ENCODE measurements at places on chromosomes 16 and 17.

DNA sequence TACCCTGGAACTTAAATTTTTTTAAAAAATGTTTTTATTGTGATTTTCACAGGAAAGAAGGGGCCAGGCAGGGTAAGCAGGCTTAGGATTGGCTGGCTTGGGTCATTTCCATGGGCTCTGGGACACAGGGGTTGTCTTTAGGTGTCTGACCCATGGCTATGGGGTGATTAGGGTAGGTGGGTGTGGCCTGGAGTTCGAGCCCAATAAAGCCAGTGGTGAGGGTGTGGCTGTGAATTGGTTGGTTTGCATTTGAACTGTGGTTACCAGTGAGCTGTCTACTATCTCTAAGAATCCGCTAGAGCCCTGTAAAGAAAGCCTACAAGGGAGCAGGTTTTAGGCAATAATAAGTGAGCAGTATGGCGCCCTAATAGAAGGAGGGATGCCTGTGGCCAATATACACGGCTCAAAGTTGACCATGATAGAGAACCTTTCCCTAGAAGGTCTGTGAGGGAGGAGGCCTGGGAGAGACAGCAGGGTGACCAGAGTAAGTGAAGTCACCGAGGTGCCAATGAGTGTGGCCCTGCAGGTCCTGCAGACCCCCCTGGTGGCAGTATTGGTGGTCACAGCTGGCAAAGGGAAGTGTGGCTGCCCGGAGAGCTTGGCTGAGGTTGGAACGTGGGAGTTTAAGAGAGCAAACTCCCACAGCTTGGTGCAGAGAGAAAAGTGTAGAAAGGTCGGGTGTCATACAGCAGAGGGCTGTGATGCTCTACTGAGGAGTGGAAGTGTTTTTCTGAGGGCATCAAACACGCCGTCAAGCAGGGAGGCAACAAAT is 454.0 kb downstream of the WWOX start:
- H3K4me3 ChIP-seq, result no peak overlapping the region
- H3K27me3 ChIP-seq, result no peaks in the 10 kb centered on the region
- H3K27ac ChIP-seq, result no peak overlapping the region
- no peak for DNase-seq
- peaks cover 4% of the 10 kb centered on the region for H3K4me1 ChIP-seq
- no peaks in the 10 kb centered on the region for H3K36me3 ChIP-seq

DNA sequence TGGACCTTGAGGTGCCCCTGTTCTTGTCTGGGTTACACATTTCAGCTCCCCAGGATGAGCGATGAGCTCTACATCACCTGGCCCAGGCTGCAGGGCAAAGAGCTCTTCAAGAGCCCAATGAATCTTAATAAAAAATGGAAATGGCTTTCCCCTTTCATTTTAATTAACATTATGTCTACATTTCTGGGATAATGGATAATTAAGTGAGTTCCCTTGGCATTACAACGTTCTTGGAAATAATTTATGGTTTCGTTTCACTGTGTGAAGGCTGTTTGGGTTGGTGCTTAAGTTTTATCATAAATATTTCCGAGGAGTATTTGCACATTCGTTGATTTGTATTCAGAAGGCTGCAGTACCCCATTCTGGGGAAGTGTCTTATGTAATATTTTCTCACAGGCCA is 678.3 kb upstream of the EEF2KMT start:
- no peak overlapping the region for H3K27ac ChIP-seq
- DNase-seq, result no peak
- no peak overlapping the region for H3K4me3 ChIP-seq
- no peaks in the 10 kb centered on the region for H3K27me3 ChIP-seq
- no peaks in the 10 kb centered on the region for H3K4me1 ChIP-seq

- H3K36me3 ChIP-seq, result no peaks in the 10 kb centered on the region
- no peaks in the 10 kb centered on the region for H3K27me3 ChIP-seq
- H3K27ac ChIP-seq, result no peak overlapping the region
- no peak for DNase-seq
- peaks cover 2% of the 10 kb centered on the region for H3K4me1 ChIP-seq
These were observed 5.9 kb downstream of the FAHD1 start for GRCh38 chr16:1832838-1833454.

GRCh38 chr16:48846277-48846676 is 236.3 kb upstream of the N4BP1 start:
- no peaks in the 10 kb centered on the region for H3K36me3 ChIP-seq
- no peak for DNase-seq
- H3K4me3 ChIP-seq, result no peak overlapping the region
- H3K27me3 ChIP-seq, result no peaks in the 10 kb centered on the region
- H3K27ac ChIP-seq, result no peak overlapping the region

- H3K36me3 ChIP-seq, result no peaks in the 10 kb centered on the region
- DNase-seq, result no peak
- peaks cover 13% of the 10 kb centered on the region for H3K27me3 ChIP-seq
These were observed 51.3 kb upstream of the TAC4 start for GRCh38 chr17:49899191-49899485.

DNA sequence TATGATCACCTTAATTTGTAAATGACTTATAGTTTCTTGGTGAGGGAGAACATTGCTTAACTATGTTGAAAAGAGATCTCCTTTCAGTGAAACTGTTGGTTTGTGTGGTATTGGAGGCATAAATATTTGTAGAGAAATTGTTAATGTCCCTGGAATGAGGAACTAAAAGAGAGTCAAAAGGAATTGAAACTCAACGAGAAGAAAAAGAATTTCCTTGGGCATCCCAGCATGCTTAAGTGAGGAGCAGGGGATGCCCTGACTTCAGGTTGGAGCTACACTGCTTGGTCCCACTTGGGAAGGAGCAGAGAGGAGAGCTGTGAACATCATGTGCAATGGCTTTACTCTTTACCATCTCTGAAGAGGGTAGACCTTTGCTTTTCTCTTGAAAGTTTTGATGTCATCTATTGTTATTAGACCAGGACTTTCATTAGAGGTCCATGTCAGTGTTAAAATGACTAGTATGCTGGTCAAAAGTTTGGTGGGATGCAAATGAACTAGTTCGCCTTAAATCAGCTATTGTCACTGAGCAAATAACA is 21.7 kb downstream of the KRT23 start:
- peaks cover 2% of the 10 kb centered on the region for H3K27me3 ChIP-seq
- no peaks in the 10 kb centered on the region for H3K36me3 ChIP-seq
- H3K4me3 ChIP-seq, result no peak overlapping the region
- no peak for DNase-seq
- no peak overlapping the region for H3K27ac ChIP-seq
- H3K4me1 ChIP-seq, result no peaks in the 10 kb centered on the region

GRCh38 chr17:49193513-49194296 is 16.7 kb downstream of the GNGT2 start:
- H3K27ac ChIP-seq, result peak overlapping the region; percentile 91
- no peak for DNase-seq
- peaks cover 27% of the 10 kb centered on the region for H3K4me1 ChIP-seq

- no peaks in the 10 kb centered on the region for H3K27me3 ChIP-seq
- H3K4me3 ChIP-seq, result no peak overlapping the region
- no peak overlapping the region for H3K27ac ChIP-seq
- H3K36me3 ChIP-seq, result no peaks in the 10 kb centered on the region
These were observed 155.9 kb upstream of the TOM1L1 start for GRCh38 chr17:54744750-54745149.

DNA sequence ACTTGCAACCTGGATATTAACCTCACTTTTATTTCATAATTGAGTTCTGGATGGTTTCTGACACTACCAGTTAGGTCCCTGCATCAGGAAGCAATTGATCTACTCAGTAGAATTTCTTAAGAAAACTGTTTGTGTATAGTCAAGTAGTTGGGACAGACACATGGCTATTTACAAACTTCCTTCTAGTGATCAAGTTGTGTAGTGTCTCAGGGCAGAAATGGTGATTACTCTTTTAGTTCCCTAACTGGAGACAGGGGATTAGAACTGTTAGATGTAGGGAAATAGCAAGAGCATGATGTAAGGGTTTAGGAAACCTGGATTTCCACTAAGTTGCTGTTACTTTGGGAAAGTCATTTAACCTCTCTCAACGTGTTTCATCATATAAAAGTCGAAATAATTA is 30.4 kb downstream of the TMEM100 start:
- no peaks in the 10 kb centered on the region for H3K4me1 ChIP-seq
- no peak for DNase-seq
- H3K4me3 ChIP-seq, result no peak overlapping the region
- no peaks in the 10 kb centered on the region for H3K36me3 ChIP-seq

DNA sequence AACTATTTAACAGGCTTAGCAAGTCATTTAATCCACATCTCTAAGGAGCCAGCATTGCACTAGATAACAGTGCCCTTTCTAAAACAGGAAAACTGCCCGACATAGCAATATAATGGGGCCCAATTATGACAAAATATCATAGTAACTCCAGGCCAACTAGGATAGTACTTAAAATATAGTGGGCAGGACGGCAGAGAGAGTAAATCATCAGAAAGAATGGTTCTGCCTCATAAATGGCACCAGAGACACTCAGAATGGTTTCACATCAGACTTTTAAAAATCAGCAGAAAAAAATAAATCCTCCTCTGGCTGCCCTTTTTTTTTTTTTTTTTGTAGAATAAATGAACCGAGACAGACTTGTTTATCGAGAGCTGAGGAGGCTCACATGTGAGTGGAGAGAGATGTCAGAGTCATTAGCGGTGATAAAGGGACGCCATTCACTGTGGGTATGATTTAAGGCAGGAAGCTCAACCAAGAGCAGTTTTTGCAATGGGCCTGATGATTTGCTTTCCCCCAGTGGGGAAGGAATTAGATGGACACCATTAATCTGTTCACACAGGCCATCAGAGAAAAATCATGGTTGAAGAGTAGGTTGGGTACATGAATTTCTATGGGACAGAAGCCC is 62.6 kb downstream of the CPPED1 start:
- no peak overlapping the region for H3K4me3 ChIP-seq
- H3K27ac ChIP-seq, result no peak overlapping the region
- H3K36me3 ChIP-seq, result no peaks in the 10 kb centered on the region
- H3K27me3 ChIP-seq, result no peaks in the 10 kb centered on the region
- no peaks in the 10 kb centered on the region for H3K4me1 ChIP-seq
- no peak for DNase-seq

GRCh38 chr17:305090-305976 is 47.3 kb downstream of the RPH3AL start:
- DNase-seq, result no peak
- no peak overlapping the region for H3K27ac ChIP-seq
- H3K4me1 ChIP-seq, result peaks cover 3% of the 10 kb centered on the region
- no peak overlapping the region for H3K4me3 ChIP-seq

GRCh38 chr17:1109606-1110540 is 69.9 kb downstream of the ABR start:
- no peak for DNase-seq
- H3K27ac ChIP-seq, result peak overlapping the region; percentile 67
- peak overlapping the region; percentile 40 for H3K4me3 ChIP-seq
- no peaks in the 10 kb centered on the region for H3K27me3 ChIP-seq

DNA sequence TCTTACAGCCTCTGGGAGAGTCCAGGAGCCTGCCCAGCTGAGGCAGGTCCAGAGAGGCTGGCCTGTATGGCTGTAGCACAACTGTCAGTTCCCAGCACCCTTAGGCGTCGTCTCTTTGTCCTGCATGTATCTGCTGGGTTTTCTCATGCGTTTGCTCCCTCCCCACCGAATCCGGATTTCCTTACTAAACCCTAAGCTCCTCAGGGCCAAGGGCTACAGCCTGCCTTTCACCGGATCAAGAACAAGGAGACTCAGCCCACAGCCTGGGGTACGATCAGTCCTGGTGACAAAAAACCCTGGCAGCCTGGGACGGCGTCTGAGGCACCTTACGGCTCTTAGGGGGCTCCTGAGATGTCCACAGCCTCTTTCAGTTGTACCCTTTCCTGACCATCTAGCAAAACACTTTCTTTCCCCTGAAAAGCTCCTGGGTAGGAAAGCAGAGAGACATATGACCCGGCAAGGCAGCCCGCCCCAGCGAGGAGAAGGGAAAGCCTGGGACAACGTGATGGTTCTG is 12.2 kb downstream of the HIC1 start:
- no peak overlapping the region for H3K27ac ChIP-seq
- H3K4me1 ChIP-seq, result peaks cover 54% of the 10 kb centered on the region
- H3K4me3 ChIP-seq, result no peak overlapping the region
- no peaks in the 10 kb centered on the region for H3K27me3 ChIP-seq
- no peak for DNase-seq
- H3K36me3 ChIP-seq, result peaks cover 58% of the 10 kb centered on the region

GRCh38 chr17:48663134-48663924 is 37.2 kb upstream of the HOXB9 start:
- no peak overlapping the region for H3K27ac ChIP-seq
- H3K36me3 ChIP-seq, result no peaks in the 10 kb centered on the region

- no peaks in the 10 kb centered on the region for H3K36me3 ChIP-seq
- no peaks in the 10 kb centered on the region for H3K4me1 ChIP-seq
- H3K27ac ChIP-seq, result no peak overlapping the region
- H3K4me3 ChIP-seq, result no peak overlapping the region
These were observed 193.4 kb upstream of the CDH11 start for GRCh38 chr16:65315081-65315780.

DNA sequence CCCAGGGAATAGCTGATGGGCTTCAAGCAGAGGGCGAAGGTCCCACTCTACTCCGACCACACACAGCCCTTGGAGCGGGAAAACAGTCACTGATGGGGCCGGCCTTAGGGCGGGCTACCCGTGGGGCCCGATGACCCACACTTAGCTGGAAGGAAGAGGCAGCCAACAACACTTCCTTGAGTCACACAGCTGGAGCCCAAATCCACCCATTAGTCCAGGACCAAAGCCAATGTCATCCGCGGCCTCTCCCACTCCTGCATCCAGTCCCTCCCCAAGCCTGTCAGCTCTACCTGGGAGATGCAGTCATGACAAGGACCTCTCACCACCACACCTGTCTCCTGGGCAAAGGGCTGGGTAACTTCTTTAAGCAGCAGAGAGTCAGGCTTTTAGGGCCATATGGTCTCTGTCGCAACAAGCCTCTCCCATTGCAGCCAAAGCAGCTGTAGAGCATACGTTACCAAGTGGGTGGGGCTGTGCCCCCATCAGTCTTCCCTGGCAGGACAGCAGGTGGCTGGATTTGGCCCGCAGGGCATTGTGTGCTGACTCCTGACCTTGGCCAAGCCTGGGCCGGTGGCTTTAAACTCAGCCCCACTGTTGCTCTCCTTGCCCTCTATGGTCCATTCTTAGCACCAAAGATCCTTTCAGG is 110.7 kb downstream of the SOCS1 start:
- no peak overlapping the region for H3K4me3 ChIP-seq
- no peak for DNase-seq
- peaks cover 14% of the 10 kb centered on the region for H3K4me1 ChIP-seq
- H3K36me3 ChIP-seq, result peaks cover 3% of the 10 kb centered on the region

DNA sequence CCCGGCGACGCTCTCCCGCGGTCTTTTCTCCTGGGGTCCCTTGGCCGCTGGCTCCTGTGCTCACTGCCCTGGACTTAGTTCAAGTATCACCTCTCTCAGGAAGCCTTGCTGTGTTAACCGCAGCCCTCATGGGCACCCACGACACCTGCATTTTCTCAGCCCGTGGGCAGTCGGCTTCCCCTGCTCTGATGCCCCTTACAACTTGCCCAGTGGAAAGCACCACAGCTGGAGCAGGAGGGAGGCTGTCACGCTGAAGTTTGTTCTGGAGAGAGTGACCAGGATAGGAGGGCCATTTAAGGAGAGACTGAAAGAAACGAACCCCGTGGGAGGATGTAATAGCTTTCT is 395 bp downstream of the STXBP4 start:
- H3K27ac ChIP-seq, result peak overlapping the region; percentile 62
- H3K36me3 ChIP-seq, result peaks cover 5% of the 10 kb centered on the region
- no peaks in the 10 kb centered on the region for H3K27me3 ChIP-seq
